Smooth muscle cell of the coronary artery (primary cell): ENCODE measurements at places on chromosomes 3 and 15. TPM values are rescaled to one million over a fixed set of nuclear protein-coding genes. Genes with fewer than 3 reads are reported as not detected.

Gene HRH1
- 23.1 and 36.8 TPM in 2 replicates for total RNA-seq

Gene TMC3
- total RNA-seq, result 13.7 TPM in 1 of 2 replicates, not detected in the other

Gene ATRIP
- total RNA-seq, result 4.2 and 5.7 TPM in 2 replicates

Gene KCNMB3
- 0.75 and 1.3 TPM in 2 replicates for total RNA-seq

Gene CLEC3B
- 0.98 and 46.7 TPM in 2 replicates for total RNA-seq

Gene SAXO2
- 0.23 and 0.98 TPM in 2 replicates for total RNA-seq

Gene SGO1
- total RNA-seq, result 1.7 TPM in 1 of 2 replicates, not detected in the other

Gene FBXL2
- total RNA-seq, result 13.2 and 14.6 TPM in 2 replicates

Gene PLSCR2
- 0.38 TPM in 1 of 2 replicates, not detected in the other for total RNA-seq

Gene GOLGA6A
- total RNA-seq, result not detected in 2 replicates

Gene PRTG
- total RNA-seq, result 0.70 and 2.0 TPM in 2 replicates

Gene PRC1
- 6.2 and 52.8 TPM in 2 replicates for total RNA-seq

Gene USP4
- 23.2 and 28.2 TPM in 2 replicates for total RNA-seq

Gene CA12
- 24.0 and 204 TPM in 2 replicates for total RNA-seq

Gene CCDC50
- 38.6 and 72.0 TPM in 2 replicates for total RNA-seq

Gene DZIP1L
- 20.0 and 22.0 TPM in 2 replicates for total RNA-seq

Gene LIPH
- total RNA-seq, result under 0.01 and 0.90 TPM in 2 replicates

Gene CKMT1B
- not detected in 2 replicates for total RNA-seq

Gene DOCK3
- 0.12 and 0.15 TPM in 2 replicates for total RNA-seq

Gene MYLK
- 85.2 and 276 TPM in 2 replicates for total RNA-seq

Gene ZFYVE19
- 13.2 and 13.9 TPM in 2 replicates for total RNA-seq

Gene ARRDC4
- 6.7 and 17.4 TPM in 2 replicates for total RNA-seq

Gene GP5
- total RNA-seq, result 0.83 TPM in 1 of 2 replicates, not detected in the other

Gene EBLN2
- total RNA-seq, result 3.9 and 4.0 TPM in 2 replicates

Gene ZNF106
- total RNA-seq, result 69.1 and 121 TPM in 2 replicates

Gene BSN
- under 0.01 and 0.08 TPM in 2 replicates for total RNA-seq

Gene CELF6
- 0.15 and 0.35 TPM in 2 replicates for total RNA-seq

Gene GOLGA6L9
- total RNA-seq, result 2.0 and 3.9 TPM in 2 replicates

Gene GOLGA6L7
- total RNA-seq, result not detected in 2 replicates

Gene PDE12
- total RNA-seq, result 8.5 and 11.3 TPM in 2 replicates

Gene CPLX3
- total RNA-seq, result not detected in 2 replicates

Gene CCDC39
- not detected in 2 replicates for total RNA-seq

Gene GOLGA8Q
- total RNA-seq, result 1.1 and 3.5 TPM in 2 replicates

Gene AADAC
- total RNA-seq, result 0.68 and 1.8 TPM in 2 replicates

Gene EPHB1
- 0.45 and 0.59 TPM in 2 replicates for total RNA-seq

Gene PRRT3
- 0.70 and 1.3 TPM in 2 replicates for total RNA-seq

Gene SEMA4B
- 15.6 and 25.9 TPM in 2 replicates for total RNA-seq

Gene C3orf20
- under 0.01 TPM in 1 of 2 replicates, not detected in the other for total RNA-seq

Gene CPNE9
- total RNA-seq, result not detected in 2 replicates

Gene IL17RB
- total RNA-seq, result 0.35 TPM in 1 of 2 replicates, not detected in the other

Gene PLD1
- 13.1 and 24.2 TPM in 2 replicates for total RNA-seq

Gene AGTR1
- 1.9 TPM in 1 of 2 replicates, not detected in the other for total RNA-seq

Gene PTH1R
- 0.15 and 2.6 TPM in 2 replicates for total RNA-seq

Gene GCNT3
- 0.23 TPM in 1 of 2 replicates, not detected in the other for total RNA-seq

Gene NAA80
- 0.82 and 1.8 TPM in 2 replicates for total RNA-seq

Gene KY
- 1.9 and 2.9 TPM in 2 replicates for total RNA-seq

Gene GREM1
- 5.0 and 527 TPM in 2 replicates for total RNA-seq

Gene TMEM266
- total RNA-seq, result 0.82 TPM in 1 of 2 replicates, not detected in the other

Gene PML
- total RNA-seq, result 10.9 and 20.4 TPM in 2 replicates

Gene PIERCE2
- 1.5 and 2.1 TPM in 2 replicates for total RNA-seq

Gene GPR171
- not detected in 2 replicates for total RNA-seq

Gene SCAANT1
- total RNA-seq, result not detected in 2 replicates

Gene ECE2
- not detected in 2 replicates for total RNA-seq

Gene INSYN1
- 0.45 and 20.1 TPM in 2 replicates for total RNA-seq

Gene MME
- total RNA-seq, result 3.5 and 1,234 TPM in 2 replicates
